EH (cell line): ENCODE measurements at places on chromosomes 12 and 14.

- DNase-seq, result no peak
Measured at GRCh38 chr14:95386536-95387095, 66.9 kb upstream of the CLMN start.

GRCh38 chr14:76767681-76768656 lies 6.7 kb downstream of the VASH1 start:
- DNase-seq, result no peak

DNA sequence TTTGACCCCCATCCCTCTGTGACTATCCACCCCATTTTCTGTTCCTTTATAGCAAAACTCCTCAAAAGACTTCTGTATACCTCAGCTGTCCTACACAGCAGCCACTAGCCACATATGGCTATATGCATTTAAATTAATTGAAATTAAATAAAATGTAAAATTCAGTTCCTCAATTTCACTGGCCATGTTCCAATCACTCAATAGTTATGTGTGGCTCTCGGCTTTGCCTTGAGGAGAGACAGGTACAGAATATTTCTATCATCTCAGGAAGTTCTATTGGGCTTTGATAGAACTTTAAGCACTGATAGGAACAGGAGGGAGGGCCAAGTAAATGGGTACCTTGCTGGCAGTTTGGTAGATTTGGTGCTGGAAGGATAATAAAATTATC lies 280.3 kb upstream of the AMIGO2 start:
- DNase-seq, result no peak

DNA sequence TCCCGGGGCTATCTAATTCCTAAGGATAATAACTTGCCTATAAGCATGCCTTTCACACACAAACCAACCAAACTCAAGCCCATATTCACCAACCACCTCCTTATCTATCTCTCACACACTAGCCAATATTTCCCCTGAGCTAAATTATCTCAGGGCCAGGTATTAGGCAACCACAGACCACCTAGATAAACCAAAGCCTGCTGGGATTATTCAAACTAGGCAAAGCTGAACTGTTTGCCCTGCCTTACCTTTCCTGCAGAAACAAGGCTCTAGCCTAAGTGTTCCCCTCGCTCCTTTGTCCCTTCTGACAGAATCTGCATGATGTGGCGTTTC lies 114.7 kb upstream of the EEA1 start:
- DNase-seq, result no peak

DNA sequence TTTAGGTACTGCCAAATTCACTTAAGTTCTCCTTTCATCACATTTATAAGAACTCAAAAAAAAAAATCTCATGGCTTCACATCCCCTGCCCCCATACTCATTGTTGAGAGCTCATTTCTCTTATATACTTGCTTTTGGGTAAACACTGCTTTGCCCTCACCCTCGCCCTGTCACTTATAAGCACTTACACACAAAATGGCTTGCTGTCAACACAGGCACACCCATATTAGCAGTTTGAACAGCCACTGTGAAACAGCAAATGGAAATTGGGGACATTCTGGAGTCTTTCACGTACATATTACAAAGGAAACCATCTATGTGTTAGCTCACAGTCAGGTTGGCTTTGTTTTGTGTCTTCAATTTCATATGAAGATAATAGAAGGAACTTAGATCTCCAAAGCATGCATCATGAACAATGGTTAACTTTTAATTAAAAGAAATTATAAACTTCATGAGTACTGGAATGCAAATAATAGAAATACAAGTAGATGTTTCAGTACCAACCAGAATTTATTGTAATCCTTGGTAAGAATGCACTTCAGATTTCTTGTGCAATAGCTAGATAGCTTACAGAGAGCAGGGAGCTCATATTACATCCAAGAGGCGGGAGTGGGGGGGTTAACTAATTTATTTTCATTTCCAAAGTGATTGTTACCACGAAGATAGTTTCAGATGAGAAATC lies 272.2 kb downstream of the ALG10B start:
- no peak for DNase-seq

DNA sequence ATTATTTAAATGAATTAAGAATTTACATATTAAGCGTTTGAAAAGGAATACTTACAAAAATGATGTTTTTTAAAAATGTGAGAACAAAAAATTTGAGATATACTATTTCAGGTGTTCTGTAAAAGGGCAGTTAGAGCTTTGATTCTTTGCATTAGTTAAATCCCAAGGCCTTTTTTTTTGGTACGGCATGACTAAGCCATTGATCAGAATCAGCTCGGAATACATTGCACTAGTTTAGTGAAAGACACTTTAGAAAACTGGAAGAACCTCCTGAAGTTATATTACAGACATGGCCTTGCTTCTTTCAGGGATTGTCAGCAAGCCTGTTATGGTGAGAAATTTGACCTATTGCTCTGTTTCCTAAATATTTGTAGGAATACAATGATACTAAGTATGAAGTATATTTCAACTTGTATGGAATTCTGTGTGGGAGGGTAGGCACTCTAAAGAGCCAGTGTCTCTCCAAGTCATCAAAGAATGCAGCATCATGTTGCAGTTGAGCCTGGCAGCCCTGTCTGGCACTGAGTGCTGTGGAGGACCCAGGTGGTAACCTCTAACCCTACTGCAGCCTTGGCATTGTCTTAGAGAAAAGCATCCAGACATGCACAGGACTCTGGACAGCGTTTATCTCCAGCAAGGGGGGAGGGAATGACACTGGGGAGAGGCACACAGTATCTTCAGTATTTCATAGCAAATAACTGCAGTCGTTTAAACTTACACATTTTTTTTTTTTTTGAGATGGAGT lies 1.5 kb downstream of the KLC1 start:
- DNase-seq, result peak; percentile 25

DNA sequence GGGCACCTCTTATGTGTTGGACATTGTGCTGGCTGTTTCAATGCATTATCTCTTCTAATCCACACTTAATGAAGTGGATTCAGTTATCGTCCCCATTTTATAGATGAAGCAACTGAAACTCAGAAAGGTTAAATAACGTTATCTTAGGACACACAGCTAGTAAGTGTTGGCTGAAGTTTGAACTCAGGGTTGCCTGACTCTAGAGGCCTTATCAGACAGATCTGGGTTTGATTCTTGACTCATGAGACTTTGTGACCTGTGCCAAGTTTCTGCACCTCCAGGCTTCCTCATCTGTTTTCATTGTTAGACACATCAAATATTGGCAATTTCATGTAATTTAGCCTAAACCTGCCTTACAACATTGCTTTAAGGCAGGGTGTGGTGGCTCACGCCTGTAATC lies 18.2 kb upstream of the IRF2BPL start:
- peak; percentile 59 for DNase-seq

GRCh38 chr12:106301611-106302321 lies 767 bp upstream of the TCP11L2 start:
- DNase-seq, result peak; percentile 25

- no peak for DNase-seq
Measured at GRCh38 chr12:95516757-95517156, 34.5 kb downstream of the USP44 start.

DNA sequence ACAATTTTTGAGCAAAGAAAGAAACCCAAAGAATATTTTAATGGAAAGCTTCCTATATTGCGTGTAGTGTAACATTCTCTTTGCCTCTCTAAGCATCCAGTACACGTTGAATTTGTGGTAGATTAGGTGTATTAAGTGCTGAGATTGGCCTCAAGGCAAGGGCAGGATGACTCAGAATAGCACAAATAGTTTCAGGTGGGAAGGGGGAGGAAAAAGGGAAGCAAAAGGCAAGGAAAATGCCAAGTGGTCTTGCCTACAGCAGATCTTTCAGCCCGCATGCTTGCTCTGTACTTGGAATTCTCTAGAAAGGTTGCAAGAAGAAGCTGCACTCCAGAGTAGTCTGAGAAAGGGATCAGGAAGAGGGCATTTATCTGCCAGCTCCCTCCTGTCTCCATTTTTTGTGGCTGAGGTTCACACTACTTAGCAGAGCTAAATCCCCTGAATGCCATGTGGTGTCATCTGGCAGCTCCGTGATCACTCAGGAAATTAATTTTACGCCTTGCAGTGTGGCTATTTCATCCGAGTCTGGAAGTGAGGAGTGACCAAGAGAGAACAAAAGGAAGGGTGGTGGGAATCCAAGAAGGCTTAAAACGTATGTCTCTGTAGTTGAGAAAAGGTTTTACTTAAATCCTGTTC lies 28.5 kb downstream of the CDKN1B start:
- no peak for DNase-seq

GRCh38 chr12:121581686-121582429 lies 1.0 kb upstream of the KDM2B start:
- DNase-seq, result peak; percentile 67

DNA sequence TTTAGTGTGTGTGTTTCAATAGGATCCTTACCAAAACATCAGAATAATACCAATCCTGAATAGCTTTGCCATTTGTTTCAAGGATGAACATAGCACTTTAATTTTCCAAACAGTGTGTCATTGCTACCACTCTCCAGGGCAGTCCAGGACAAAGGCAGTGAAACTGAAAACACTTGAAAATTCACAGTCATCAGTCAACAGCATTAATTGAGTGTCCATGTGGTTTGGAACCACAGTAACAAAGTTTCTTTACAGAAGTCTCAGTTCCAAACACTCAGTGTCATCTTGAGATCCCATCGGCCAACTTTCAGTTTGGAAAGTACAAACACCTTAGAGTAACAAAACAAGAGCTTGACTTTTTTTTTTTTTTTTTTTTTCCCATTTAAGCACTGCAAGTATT lies 228.4 kb upstream of the SOX5 start:
- DNase-seq, result no peak

DNA sequence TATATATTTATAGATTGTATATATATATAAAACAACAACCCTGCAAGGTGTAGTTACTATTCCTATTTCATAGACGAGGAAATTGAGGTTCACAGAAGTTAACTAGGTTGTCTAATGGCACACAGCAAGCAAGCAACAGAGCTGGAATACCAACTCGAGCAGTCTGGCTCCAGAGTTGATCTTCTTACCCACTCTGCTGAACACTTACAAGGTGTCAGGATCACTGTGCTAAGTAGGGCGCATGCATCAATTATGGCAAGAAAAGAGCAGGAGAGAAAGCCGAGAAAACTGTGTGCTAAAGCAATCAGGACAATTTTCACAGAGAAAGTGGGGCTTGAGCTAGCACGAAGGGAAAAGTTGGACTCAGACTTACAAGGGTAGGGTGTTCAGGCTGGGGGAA lies 15.9 kb upstream of the ARMH4 start:
- DNase-seq, result no peak

DNA sequence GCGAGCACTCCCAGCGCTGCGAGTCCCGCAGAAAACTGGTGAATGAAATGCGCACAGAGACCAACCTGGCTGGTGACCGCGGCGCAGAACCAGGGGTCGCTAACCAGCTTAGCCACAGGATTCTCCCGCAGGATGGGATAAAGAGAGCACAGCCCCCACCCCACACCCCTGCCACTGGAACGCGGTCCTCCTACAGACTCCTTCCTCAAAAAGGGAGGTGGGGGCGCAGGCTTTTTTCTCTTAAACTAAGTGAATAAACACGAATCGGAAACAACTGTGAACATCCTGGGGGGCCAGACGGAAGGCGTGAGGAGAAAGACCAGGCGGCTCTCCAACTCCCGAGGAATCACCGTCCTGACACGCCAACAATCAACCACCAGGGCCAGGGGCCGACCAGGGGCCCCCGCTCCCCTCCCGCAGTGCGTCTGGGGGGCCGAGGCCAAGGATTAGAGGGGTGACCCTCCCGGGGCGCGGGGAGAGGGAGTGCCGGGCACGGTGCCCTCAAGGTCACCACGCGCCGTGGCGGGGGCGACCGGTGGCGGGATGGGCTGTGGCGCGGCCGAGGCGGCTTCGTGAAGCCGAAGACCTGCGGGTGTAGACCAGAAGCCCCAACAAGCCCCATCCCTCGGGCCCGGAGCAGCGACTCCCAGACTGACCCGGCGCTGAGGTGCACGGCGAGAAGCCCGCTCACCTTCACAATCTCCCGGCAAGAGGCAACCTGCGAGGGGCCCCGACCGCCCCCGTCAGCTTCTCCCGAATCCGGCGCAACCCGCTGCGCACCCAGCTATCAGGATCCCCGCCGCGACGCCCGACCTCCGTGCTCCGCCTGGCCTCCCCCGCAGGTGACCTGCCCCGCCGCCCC lies 704 bp downstream of the ATP2B1 start:
- peak; percentile 46 for DNase-seq

GRCh38 chr12:103913100-103913499 lies 17.1 kb upstream of the HSP90B1 start:
- no peak for DNase-seq

DNA sequence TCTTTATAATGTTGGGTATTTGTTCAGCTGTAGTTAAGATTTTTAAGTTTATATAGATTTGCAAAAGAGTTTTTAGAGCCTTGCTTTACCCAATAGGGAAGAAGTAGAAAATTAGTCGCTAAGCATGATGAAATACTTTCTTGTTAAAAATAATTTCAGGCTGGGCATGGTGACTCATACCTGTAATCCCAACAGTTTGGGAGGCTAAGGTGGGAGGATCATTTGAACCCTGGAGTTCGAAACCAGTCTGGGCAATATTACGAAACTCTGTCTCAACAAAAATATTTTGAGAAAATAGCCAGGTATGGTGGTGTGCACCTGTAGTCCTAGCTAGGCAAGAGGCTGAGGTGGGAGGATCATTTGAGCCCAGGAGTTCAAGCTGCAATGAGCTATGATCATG lies 18.7 kb upstream of the SCFD1 start:
- DNase-seq, result no peak

DNA sequence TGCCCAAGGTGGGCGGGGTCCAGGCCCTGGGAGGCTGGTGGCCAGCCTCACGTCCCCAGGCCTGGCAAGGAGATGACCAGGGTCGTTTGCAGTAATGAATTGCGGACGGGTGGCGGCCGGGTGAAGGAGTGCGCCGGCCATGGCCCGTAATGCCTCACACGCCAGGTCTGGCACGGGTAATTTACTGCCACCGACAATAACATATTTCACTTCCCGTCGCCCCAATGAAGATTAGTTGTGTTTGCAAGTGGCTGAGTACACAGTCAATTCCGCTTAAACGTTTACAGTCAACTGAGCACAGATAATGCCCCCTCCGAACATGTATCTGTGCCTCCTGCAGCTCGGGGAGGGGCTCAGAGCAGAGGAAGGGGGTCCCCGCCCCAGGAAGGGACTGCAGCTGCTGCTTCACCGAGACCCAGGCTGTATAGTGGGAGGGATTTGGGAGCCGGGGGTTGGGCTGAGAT lies 48.3 kb downstream of the MVK start:
- no peak for DNase-seq

- peak; percentile 82 for DNase-seq
Measured at GRCh38 chr12:77120156-77121085, 55.1 kb upstream of the E2F7 start.

- DNase-seq, result no peak
Measured at GRCh38 chr12:71158361-71158882, 623 bp upstream of the TSPAN8 start.

- peak; percentile 86 for DNase-seq
Measured at GRCh38 chr12:93176165-93176564, 201.6 kb upstream of the NUDT4 start.

GRCh38 chr12:24586293-24586692 lies 362.6 kb downstream of the BCAT1 start:
- DNase-seq, result no peak

GRCh38 chr12:112928978-112929377 lies 9.3 kb upstream of the OAS3 start:
- DNase-seq, result no peak

DNA sequence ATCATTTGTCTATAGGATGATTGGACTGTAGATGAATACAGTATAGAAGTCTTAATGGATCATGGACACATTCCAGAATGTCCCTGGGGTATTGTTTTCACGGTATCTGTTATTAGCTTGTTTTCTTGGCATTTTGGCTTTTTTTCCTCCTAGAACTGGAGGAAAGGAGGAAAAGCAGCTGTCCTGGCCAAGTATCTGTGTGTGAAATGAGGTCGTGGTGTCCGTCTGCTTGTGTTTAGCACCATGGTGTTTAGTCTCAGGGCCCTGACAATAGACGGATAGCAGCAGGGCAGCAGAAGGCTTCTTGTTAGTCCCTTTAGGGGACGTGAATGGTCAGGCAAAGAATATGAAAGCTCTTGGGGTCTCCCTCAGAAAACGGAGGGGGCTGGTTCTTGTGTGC lies 21.2 kb downstream of the FGF6 start:
- DNase-seq, result no peak
